Left renal cortex interstitium (tissue), 4 donors: ENCODE measurements at places on chromosomes 12 and 14.

- DNase-seq, result no peak
Observed at GRCh38 chr12:64522316-64522715, 70.4 kb downstream of the TBK1 start.

DNA sequence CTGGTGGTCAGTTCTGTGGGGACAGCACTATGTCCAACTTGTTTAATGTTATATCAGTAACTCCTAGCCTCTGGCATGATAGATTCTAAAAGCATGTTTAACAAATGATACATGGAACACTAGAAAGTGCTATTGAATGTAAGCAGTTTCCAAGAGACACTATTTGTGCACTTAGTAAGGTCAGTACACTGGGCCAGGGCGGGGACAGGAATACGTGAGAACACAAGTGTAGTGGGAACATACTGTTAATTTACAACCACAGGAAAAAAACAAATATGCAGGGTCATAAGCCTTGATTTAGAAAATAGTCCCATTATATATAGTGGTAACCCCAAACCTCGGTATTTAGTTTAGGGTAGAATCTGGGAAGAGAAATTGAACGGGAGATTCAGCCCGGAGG is 88.9 kb upstream of the SLC38A2 start:
- no peak for DNase-seq

- no peak for DNase-seq
Observed at GRCh38 chr12:45166056-45166455, 49.8 kb upstream of the ANO6 start.

DNA sequence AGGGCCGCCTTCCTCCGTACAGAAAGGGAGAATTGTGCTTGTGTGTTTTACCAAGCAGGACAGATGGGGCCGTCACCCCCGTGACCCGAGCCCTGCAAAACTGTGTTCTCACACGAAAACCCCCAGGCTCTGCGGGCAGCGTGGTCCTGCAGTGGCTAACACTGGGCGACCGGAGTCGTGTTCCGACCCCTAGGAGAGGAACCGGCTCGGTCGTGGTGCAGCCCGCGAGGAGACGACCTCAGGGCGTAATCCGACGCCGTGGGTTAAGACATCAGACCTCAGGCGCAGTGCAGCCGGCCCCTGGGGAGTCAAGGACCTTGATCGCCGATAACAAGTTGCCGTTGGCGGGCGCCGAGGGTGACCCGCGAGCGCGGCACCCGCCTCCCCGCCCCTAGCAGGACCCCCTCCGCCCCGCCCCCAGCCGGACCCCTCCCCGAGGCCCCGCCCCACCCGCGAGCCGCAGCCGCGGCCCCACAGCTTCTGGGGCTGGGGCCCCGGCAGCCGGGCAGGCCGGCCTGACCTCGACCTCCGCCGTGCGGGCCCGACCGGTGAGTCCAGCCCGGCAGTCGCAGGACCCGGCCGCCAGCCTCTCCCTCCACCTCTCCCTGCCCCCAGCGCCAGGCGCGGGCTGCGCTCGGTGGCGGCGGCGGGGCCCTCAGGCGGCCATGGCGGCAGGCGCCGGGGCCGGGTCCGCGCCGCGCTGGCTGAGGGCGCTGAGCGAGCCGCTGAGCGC is at the start of gene CHPT1:
Gene CHPT1 (plus strand): TSS at position 444 of the 733 bp plus-strand sequence. CDS start 222 bp downstream, at position 666.
- no peak for DNase-seq
